Mammary epithelial cell (primary cell): ENCODE measurements at places on chromosomes 6 and 20.
A peak's percentile ranks its signal among the peaks of the same experiment; 100 is the strongest.

GRCh38 chr6:15518878-15519277 lies 143.9 kb downstream of the DTNBP1 start:
- DNase-seq, result no peak

DNA sequence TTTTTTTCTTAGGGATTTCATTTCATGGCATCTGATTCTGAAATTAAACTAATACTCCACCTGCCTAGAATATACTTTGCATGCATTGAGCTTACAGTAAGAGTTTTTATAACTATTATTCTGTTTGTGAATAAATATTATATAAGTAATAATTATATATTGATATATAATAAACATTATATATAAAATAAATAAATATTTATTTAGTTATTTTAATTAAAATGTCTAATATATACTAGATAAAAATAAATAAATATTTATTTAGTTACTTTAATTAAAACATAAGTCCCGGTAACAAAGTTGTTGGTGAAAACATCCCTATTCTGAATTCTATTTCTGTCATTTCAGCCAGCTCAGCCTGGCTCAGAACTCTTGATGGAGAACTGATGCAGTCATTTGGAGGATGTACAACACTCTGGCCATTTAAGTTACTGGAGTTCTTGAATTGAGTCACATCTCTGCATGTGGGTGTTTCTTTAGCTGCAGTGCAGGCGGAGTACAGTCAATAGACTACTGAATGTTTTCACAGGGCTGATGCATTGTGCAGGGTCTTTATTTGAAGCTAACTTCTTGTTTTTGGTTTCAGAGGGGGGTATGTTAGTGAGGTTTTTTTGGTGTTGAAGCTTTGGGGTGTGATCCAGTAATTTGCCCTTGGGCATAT lies 508.9 kb upstream of the ADGRB3 start:
- DNase-seq, result no peak

DNA sequence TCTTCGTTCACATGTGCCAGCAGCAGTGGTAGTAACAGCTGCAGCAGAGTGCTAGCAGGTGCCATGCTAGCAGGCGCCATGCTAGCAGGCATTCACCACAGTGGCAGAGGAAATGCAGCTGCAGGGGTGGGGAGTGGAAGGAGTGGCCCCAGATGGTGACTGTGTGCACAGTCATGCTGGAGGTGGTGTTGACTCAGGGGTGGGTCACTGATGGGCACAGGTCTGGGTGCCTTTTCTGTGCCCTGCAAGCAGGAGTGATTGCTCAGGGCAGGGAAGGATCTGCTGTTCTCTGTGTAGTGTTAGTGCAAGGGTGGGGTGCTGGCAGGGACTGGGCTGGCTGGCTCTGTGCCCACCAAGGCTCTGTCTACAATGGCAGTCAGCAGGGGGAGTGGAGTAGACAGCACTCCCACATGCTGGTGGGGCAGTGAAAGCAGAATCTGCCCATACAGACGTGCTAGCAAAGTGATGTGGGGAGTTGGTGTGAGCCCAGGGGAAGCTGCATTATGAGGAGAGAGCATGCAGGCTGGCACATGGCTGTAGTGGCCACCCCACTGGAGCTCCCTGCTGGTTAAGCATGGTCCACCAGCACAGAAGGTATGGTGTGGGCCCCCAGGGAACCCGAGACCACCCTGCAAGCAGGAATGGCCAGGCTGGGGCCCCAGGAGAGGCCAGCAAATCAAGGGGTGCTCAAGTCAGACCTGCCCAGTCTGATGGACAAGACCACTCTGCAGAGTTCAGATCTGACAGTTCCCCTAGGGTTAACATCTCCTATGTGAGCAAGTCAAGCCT lies 11.4 kb upstream of the TSPYL4 start:
- peak; percentile 83 for DNase-seq

GRCh38 chr6:20252311-20252710 lies 40.0 kb upstream of the MBOAT1 start:
- no peak for DNase-seq

DNA sequence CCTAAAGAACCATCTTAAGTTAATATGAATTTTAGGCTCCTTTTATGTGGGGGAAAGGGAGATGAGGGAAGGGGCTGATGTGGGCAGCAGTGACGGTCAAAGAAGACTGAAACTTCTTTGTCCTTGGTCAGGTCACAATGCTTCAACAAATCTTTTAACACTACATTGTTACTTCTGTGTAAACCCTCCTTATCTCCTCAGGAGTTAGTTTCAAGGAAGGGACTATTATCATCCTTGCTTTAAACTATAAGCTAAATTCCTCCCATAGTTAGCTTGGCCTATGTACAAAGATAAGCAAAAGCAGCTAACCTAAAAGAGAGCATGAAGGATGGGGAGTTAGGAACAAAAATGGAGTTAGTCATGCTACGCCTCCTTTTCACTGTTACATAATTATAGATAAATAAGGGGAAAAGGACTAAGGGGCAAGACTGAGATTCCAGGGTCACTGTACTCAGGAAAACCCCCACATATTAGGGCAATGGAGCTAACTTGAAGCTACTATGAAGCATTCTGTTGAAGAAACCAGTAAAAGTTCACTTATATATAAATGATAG lies 172.7 kb upstream of the RUNX2 start:
- no peak for DNase-seq

DNA sequence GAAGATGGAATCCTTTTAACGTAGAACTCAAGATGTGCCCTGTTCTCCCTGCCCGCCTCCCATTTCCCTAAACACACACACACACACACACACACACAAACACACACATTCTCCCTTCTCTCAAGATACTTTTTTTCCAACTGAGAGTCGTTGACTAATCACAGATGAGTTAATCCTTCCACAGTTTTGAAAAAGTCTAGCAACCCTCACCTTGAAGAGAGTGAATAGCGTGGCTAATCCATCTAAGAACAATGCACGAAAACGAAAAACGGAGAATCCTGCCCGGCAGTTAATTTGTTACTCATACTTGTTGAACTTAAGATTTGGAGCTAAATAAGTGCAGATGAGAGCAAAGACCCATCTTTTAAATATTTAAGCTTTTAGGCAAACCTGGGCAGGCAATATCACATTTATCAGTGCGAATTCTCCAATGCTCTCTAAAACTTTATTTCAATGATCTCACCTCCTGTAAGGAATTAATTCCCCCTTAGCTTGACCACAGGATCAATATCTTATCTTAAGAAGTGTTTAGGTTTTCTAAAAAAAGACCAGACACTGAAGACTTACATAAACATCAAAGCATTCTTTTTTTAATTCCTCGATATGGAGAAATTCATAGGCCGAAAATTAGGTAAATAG lies 1.1 kb downstream of the AGPAT4 start:
- DNase-seq, result peak; percentile 15

- DNase-seq, result no peak
These were observed 142.8 kb downstream of the ID4 start for GRCh38 chr6:19979986-19980385.

DNA sequence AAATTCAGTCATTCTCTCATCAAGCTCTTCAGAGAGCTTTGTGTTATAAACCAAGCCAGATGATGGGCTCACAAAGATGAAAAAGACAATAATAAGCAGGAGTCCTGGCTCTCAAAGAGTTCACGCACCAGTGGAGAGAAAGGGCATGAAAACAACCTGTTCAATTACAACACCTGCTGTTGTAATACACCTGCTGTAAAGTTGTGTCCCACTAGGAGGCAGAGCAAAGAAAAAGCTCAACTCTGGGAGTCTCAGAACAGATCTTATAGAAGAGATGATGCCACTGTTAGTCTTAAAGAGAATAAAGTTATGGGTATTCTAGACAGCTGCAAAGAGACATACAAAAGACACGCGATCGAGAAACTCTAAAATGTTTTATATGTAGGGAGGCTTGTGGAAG lies 100.6 kb downstream of the DCDC2 start:
- no peak for DNase-seq

DNA sequence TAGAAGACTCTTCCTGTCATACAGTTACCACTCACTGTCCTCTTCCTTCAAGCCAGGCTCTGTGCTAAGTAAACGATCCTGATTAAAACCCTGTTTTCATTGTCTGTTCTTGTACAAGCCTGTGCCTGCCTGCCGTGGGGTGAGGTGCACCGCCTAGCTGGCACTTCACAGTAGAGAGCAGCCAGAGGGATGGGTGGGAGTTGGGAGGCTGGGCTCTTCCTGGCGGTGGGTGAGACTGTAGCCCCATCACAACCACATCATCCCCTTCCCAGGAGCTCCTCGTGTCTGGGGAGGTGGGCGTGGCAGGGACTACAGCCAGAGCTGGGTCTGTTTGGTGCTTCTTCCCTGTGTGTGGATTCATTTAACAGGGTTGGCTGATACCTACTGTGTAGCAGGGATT lies 382.0 kb downstream of the TAF4 start:
- peak; percentile 79 for DNase-seq

DNA sequence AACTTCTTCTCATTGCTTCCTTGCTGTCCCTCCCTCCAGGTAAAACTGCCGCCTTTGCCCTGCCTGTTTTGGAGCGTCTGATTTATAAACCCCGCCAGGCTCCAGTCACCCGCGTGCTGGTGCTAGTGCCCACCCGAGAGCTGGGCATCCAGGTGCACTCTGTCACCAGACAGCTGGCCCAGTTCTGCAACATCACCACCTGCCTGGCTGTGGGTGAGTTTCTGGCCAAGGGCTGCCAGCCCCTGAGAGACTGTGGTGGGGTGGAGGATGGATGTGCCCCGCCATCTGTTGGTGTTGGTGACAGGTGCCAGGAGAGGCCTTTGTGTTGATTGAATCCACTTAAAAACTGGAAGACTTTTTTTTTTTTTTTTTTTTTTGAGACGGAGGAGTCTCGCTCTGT lies 9.5 kb downstream of the DDX27 start:
- no peak for DNase-seq

- no peak for DNase-seq
These were observed 50.7 kb downstream of the STK35 start for GRCh38 chr20:2152317-2152716.

GRCh38 chr20:40782043-40782368 lies 93.0 kb upstream of the MAFB start:
- DNase-seq, result no peak

- no peak for DNase-seq
These were observed 8.1 kb upstream of the APCDD1L start for GRCh38 chr20:58523072-58523970.

DNA sequence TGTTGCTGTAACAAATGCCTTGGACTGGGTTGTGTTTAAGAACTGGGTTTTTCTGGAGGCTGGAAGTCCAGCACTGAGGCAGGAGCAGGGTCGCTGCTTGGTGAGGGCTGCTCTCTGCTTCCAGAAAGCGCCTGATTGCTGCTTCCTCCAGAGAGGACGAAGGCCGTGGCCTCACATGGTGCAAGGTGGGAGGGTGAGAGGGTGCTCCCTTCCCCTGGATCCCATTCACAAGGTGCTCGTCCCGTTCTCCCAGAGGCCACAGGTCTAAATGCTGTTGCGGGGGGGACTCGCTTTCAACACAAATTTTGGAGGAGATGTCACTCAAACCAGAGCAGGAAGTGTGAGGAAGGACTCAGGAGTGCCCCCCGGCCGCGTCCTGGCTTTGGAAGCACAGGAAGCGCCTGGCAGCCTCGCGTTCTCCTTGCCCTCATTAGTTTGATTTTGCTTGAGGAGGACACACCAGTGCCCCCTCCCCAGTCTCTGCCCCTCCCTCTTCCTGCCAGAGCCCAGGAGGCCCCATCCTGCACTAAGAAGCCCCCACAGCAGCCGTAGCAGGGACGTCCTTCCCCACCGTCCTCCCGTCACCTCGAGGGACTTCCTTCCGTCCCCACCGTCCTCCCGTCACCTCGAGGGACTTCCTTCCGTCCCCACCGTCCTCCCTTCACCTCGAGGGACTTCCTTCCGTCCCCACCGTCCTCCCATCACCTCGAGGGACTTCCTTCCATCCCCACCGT lies 7.7 kb upstream of the NKAIN4 start:
- DNase-seq, result no peak

- DNase-seq, result peak; percentile 30
These were observed 72.2 kb downstream of the RPP40 start for GRCh38 chr6:4931530-4932227.

- no peak for DNase-seq
These were observed 2.6 kb downstream of the B4GALT5 start for GRCh38 chr20:49710971-49711666.

DNA sequence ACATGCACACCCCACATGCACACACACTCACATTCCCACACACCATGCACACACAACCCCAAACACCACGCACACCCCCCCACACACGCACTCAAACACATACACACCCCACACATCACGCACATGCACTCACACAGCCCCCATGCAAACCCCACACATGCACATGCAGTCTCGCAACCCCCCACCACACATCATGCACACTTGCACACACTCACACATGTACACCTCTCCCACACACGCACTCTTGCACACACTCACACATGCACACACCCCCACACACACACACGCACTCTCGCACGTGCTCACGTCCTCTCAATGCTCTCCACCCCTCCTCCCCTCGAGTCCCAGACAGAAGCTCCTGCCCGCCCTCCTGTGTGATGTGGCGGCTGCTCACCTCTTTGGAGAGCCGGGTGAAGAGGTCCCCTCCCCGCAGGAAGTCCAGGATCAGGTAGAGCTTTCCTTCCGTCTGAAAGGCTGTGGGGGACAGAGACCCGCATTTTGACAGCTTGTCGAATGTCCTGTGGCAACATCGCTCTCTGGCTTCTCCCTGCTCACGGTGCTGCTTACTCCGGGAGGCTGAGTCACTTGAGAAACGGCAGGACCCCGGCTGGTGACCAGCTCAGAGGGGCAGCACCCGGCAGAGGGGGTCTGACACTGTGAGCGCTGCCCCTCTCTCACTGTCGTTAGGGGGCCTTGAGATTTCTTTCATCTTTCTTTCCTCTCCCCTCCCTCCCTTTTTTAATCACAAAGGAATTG lies 78.5 kb downstream of the RAMACL start:
- no peak for DNase-seq

DNA sequence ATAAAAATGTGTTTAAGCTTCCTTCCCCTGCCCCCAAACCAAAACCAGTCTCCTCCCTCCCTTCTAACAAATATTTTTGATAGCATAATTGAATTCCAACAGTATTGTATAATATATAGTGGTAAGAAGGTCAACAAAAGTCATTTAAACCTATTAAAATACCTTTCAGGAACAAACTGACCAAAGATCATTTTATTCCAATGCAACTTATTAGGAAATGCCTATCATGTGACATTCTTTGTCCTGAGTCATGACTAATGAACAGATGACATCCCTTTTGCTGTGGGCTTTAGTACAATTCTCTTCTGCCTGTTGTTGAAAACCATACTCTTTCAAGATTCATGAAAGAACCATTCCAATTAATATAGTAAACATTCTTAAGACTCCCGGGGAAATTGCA lies 51.5 kb upstream of the TRAF3IP2 start:
- DNase-seq, result peak; percentile 54

DNA sequence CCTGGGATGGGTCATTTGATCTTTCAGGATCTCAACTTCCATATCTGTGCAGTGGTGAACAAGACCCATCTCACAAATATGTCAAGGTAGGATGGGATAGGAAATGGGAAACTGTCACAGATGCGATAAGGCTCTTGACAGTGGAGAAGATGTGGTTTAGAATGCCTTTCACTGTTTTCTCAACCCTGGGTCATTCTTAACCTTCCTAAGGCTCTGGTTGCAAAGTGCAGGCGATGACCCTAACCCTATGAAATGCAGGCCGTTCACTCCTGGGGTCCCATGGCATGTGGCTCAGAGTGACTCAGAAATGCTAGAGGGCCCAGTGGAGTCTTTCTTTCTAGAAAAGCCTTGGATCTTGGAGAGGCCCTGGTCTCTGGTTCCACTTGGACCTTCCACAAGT lies 61.7 kb downstream of the FOXA2 start:
- no peak for DNase-seq

GRCh38 chr6:25062070-25062811 lies 126.5 kb upstream of the RIPOR2 start:
- DNase-seq, result no peak

- DNase-seq, result no peak
These were observed 52.0 kb downstream of the BMP7 start for GRCh38 chr20:57214427-57214826.
